Activated naive CD4-positive, alpha-beta T cell (primary cell): ENCODE measurements at places on chromosomes 5 and 9.

DNA sequence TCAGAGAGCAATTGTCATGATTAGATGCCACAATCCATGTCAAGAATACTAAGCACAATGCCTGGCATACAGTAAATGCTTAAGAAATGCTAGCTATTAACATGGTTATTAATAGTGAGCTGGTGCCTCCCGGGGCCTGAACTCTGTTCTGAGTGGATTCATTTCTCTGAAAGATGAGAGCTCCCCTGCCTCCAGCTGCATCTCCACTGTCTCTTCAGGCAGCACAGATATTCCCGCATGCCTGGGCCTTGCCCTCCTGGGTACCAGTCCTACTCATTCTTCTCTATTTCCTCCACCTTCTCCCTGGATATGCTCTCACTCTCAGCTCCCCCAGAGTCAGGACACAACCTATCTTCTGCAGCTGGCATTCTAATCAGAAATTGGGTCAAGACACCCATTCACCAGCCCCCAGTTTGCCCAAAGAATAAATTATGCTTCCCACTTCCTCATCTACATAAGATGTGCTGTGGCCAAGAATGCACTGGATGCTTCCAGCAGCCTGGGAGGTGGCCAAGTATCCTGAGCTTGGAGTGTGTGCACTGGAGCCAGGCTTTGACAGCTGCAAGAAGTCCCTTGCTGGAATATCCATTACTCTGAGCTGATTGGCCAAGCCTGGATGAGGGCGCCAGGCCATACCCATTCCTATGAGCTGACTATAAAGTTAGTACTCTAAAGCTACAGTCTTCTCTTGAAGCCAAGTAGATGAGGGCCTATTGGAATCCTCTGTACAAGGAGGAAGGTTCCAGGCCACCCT, 669.0 kb downstream of the ACTL7B start:
- DNase-seq, result no peak

- no peak for DNase-seq
Measured at GRCh38 chr9:115810166-115810565, 343.4 kb upstream of the PAPPA start.

GRCh38 chr9:19155106-19155935, 28.0 kb upstream of the PLIN2 start:
- no peak for DNase-seq

DNA sequence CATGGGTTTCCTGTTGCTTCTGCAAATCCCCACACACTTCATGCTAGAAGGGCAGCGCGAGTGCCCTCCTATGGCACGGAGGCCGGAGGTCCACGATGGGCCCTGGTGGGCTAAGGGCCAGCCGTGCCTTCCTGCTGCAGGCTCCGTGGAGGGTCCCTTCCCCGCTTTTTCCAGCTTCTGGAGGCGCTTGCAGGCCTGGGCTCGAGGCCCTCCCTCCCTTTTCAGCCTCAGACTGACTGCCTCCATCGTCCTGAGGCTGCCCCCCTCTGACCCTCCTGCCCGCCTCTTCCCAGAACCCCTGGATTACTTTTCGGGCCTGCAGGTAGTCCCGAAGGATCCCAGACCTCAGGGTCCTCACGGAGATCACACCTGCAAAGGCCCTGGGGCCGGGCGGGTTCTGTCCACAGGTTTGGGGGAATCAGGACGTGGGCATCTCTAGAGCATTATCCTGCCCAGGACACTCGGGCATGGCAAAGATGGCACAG, 3.2 kb upstream of the TERT start:
- no peak for DNase-seq

DNA sequence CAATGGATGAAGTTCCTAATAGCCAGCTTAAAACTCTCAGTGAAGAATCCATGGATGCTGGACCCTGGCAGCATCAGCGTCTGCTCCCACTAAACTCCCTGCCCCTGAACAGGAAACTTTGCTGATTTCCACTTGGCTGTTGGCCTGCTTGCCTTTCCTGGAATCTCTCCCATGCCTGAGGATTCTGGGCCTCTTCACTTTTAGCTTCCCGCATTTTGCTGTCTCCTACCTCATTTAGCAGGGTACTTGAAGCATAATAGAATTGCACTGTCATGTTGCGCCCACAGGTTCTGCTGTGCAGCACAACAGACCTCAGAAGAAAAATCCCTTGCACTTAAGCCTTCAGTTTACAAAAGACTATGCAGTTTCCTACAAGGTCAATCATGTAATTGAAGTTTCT, 127.6 kb downstream of the DROSHA start:
- no peak for DNase-seq

DNA sequence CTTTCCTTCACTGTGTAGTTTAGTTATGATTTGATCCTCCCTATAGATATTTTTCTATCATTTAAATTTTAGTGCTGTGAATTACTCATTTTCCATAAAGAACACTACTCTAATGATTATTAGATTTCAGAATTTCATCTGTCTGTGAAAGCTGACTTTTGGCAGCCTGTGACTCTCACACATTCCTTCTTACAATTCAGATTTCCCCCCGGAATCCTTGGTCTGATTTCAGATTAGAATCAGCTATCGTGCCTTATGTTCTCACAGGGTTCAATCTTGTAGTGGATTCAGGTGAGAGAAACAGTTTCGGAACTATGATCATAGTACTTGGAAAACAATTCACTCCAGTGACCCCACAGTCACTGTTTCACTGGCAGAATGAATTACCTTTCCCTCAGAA, 26.2 kb downstream of the ZNF474 start:
- DNase-seq, result no peak

DNA sequence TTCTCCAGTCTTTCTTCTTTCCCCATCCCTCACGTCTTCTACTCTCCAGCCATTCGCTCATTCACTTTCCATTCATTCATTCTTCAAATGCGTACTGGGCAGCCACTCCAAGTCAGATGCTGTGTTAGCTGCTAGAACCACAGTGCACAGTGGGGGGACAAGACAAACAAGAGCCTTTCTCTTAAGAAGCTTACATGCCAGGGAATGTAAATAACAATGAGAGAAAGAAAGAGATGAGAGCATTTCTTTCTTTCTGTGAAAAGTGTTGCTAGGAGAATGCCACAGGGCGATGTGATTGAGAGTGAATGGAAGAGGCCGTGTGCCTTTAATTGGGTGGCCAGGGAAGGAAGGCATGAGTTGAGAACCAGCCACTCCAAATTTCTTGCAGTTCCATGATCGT, 46.3 kb upstream of the SMIM23 start:
- DNase-seq, result no peak

GRCh38 chr9:114910541-114910940, 19.9 kb downstream of the TNFSF8 start:
- DNase-seq, result no peak

GRCh38 chr5:132074772-132075718, 1.5 kb downstream of the CSF2 start:
- no peak for DNase-seq

- peak; percentile 11 for DNase-seq
Measured at GRCh38 chr5:38193015-38193581, 65.3 kb upstream of the EGFLAM start.

DNA sequence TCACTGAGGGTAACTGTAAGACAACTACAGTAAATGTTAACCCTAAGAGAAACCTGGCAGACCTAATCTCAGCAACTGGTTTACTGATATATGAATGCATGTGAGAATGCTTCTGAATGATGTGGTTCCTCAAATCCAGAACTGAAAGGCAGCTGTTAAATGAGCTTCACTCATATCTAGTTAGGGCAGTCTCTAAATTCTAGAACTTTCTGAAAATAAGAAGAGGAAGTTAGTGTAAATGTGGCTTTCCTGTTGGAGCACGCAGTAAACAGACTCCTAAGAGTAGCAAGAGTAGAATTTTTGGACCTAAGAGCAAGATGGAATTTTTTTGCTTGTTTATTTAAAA, 117.9 kb upstream of the KCNN2 start:
- no peak for DNase-seq

DNA sequence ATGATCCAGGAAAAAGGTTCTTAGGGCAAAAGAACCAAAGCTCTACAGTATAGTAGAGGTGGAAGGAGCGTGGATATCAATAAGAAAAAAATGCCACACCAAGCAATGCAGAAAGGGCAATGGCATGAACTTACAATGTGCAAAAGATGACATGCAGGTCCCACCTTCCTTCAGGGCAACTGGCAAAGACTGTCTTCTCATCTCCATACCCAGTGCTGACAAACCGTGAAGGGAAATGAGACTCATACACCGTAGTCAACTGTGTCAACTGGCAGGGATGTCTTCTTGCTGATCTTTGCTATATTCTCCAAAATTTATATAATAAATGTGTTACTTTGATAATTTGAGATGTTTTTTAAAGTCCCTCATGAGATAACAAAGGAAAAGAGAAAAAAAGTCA, 36.0 kb downstream of the MED27 start:
- no peak for DNase-seq

GRCh38 chr5:140966293-140967225, at the start of gene PCDHAC2:
TSS of gene PCDHAC2 (plus strand) at chr5:140966476. CDS start at chr5:140966767, 291 bp downstream.
- no peak for DNase-seq

GRCh38 chr5:75055727-75056144, 3.4 kb upstream of the GCNT4 start:
- no peak for DNase-seq

DNA sequence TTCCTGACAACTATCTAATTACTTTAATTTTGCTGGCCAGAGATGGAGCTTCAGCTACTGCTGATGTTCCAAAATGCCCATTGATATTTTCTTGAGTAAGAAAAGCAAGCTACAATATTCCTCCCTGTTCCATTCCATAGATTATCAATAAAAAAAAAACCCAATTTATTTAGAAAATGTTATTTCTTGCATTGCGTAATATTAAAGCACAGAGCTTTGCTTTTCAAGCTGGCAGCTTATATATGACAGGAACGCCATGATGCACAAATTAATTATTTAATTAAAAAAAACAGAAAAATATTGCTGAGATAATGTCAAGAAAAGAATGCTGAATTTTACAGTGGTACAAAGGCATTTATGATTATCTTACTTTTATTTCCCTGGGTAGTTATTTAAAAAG, 47.9 kb downstream of the TRPM3 start:
- DNase-seq, result no peak

GRCh38 chr5:6080930-6081726, 297.2 kb downstream of the MED10 start:
- no peak for DNase-seq

DNA sequence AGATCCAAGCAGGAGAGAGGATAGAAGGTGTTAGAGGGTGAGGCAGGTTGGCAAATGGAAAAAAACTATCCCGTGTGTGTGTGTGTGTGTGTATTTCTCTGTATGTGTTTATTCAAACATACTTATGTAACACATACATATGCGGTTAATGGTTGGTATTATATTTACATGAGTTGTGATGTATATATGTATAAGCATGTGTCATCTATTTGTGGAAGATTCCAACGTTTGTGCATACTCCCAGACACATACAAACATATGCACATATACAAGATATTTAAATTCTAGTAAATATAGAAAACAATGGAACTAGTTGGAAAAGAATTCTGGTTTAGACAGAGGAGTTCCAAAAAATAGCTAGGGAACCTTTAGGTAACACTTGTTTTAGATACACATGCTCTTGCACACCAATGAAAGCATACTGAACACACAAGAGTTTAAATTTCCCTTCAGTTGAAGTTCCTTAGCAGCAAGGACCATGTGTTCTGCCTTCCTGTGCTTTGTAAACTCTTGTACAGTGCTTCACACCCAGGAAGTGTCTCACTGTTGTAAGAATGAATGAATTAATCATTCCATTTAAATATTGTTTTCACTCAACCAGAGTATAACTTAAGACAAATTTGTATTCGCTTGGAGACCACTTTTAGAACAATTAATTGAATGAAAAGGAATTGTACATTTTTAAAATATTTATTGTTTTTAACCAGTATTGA, 257.8 kb downstream of the FER start:
- DNase-seq, result no peak

DNA sequence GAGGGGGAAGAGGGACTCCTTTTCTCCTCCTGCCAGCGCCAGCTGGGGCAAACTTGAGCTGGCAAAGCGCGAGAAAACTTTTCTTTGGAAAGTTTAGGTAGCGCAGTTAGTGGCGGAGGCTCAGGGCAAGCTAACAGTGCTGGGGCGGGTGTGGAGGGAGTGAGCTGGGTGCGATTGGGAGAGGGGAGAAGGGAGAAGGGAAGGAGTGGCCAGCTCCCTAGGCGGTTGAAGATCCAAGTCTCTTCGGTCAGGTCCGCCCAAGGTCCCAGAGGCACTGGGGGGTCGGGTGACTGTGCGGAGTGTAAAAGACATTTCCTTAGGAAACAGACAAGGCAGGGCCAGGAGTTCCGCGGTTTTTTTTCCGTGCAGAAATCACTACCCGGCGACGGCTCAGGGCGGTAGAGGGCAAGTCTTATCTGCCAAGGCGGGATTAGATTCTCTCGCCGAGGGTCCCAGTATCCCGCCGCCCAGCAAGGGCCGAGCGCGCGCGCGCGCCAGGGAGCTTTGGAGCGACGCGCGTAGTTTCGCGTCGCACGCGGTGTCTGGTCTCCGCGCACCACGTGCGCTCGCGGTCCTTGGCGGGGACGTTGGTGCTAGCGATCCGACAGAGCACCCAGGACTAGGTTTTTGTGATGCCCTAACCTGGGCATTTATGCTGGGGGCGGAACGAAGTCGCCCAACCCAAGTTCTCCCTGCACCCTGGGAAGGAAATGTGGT, 33.6 kb upstream of the NFIB start:
- DNase-seq, result no peak

GRCh38 chr5:74643111-74643562, 2.6 kb upstream of the ENC1 start:
- no peak for DNase-seq

DNA sequence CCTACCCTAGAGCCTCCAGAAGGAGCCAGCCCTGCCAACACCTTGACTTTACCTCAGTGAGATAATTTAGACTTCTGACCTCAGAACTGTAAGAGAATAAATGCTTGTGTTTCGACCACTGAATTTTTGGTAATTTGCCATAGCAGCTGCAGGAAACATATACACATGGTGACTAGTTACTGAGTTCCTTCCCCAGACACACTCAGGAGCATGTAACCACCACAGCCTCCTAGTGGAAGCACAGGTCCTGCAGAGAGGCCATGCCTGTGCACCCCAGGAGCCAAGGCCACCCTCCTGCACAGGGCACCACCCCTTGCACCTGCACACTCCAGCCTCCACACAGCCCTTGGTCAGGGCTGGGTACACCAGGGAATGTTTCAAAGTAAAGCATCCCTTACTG, 7.6 kb upstream of the CAMSAP1 start:
- DNase-seq, result no peak

DNA sequence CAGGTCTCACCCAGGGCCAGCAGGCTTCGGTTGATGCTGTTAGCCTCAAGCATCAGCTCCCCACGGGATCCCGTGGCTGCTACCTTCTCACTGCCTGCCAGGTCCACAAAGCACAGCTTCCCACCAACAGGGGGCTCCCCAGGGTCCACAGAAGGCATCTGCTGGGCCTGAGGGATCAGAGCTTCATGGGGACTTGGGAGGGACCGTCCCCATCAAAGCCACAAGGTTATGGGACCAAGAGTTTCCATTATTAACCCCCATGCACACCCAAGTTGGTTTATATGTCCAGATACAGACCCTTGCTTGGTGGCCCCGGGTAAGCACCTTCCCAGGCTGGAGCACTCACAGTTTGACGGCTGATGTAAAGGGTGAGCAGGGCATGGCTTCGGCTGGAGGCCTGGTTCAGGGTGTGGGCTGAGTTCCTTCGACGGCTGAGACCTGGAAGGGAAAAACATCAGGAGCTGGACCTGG, 3.0 kb downstream of the KIF12 start:
- DNase-seq, result no peak
